ENCODE measurements at places on chromosomes 5 and 9.

DNA sequence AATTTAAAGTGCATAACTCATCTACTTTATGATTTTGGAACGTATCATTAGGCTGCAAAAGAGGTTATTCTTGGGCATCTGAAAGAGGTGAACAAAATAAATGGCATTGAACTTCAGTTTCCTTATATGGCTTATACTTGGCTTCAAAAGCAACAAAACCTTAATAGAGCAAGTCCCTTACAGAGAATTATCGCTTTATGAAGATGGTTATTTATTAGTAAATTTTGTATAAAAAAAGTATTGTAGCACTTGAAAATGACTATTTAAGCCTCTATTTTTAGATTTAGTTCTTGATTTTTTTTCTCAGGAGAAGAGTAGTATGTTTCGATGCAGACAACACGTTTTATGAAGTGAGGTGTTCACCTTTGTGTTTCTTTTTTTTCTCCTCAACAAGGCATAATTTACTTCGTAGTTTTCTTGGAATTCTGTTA is 2.0 kb downstream of the ERBIN start:
- no peak for DNase-seq

DNA sequence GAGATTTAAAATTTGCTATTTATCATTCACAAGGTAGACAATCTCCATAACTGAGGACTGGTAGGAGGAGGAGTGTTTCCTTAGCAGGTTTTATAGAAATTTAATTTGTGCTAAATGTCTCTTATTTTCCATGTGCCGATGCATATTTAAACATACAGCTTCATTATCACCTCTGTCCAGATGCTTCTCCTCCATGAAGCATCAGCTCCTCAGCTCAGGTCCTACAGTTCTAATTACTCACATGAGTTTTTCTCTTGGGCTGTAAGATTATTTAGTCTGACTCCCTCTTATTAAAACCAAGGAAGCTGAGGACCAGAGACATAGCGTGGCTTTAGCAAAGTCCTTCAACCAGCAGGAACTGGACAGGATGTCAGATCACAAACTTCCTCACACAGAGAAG is 300.2 kb upstream of the PANK3 start:
- DNase-seq = no peak

- DNase-seq = no peak
Measured at GRCh38 chr9:130212543-130213297, 40.5 kb downstream of the NCS1 start.

- no peak for DNase-seq
Measured at GRCh38 chr9:106314476-106314875, 548.5 kb upstream of the ZNF462 start.

DNA sequence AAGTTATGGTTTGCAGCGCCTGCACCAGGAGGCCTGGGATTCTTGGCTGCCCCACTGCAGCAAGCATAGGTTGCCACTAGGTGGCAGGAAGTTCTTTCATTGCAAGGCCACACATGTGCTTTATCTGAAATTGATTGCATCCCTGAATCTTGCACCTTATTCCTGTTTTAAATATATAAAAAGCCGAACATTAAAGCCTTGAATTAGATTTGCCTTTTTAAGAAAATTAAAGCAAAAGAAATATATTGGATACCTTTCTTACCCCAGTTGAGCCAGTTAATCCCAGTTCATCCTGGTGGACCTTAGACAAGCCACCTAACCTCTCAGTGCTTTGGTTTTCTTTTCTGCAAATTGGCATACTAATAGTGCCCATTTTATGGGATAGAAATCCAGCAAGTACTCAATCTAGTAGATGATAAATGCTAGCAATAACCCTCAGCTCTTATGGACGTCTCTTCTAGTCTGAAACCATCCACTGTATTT is 6.3 kb upstream of the TRMT10B start:
- peak; percentile 31 for DNase-seq

GRCh38 chr5:141077826-141078225 is 16.6 kb upstream of the PCDHB2 start:
- no peak for DNase-seq

DNA sequence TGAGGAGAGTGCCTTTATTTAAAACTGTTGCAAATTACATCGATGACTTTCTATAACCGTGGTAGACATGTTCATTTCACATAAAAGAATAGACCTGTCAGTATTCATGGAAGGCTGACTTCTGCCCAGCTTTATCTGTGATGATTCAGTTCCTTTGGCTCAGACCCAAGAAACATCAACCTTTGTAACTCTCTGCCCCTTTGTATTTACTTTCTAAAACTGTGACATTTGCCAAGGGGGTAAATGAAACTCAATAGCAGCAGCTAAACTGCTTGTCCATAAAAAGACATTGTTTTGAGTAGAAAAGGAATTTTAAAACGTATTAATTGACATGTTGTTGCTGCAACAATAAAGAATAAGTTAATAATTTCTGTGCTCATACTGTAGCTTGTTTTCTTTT is 137.8 kb upstream of the ANKH start:
- no peak for DNase-seq

GRCh38 chr5:124665625-124666024 is 80.8 kb downstream of the ZNF608 start:
- DNase-seq = no peak

DNA sequence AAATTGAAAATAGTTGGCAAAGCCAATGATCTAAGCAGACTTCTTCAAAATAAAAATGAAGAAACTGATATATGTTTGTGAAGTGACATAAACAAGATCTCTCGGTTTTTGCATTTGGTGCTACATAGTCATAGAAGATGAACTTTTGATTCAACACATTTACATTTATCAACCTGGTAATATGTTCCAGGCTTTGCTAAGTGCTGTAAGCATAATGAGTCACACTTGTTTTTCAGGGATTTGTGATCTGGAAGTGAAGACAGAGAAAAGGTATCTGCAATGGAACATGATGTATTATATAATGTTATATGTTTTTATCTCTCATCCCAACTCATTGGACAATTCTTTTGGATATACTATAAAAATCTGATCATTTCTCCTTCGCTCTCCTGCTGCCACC is 801.4 kb downstream of the BRINP1 start:
- DNase-seq = no peak

DNA sequence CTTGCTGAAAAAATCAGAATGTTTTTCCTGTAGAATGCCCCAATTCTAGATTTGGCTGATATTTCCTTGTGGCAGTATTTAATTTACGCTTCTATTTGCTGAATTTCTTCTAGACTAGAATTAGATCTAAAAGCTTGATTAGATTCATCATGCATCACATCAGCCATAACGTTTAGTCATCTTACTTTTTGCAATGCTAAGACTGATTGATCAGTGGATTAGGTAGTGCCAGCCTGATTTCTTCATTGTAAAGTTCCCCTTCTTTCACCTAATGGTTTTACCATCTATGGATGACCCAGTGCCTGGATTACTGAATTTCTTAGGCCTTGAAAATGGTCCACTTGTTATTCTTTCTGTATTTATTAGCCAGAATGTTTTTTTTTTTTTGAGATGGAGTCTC is 83.9 kb downstream of the PBX3 start:
- no peak for DNase-seq

GRCh38 chr9:5596173-5596572 is 32.7 kb upstream of the RIC1 start:
- DNase-seq = no peak

DNA sequence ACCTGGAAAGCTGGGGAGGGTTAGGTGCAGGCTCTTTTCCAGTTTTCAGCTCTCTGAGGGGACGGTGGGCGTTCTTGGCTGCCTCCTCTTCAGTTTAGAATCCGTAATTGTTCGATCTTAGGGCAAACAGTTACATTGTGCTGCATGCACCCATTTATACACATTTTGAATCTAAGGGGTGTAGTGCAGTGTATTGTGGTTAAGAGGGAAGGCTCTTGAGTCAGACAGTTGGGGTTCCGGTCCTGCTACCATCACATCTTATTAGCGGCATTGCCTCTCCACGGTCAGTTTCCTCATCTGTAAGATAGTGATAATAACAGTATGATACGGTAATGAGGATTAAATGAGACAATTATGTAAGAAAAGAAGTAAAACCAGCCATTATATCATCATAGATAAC is 625 bp downstream of the EXOSC2 start:
- DNase-seq = no peak

- no peak for DNase-seq
Measured at GRCh38 chr5:87183896-87184295, 83.8 kb upstream of the RASA1 start.

GRCh38 chr9:105673850-105674387 is 11.7 kb downstream of the TAL2 start:
- DNase-seq = no peak

DNA sequence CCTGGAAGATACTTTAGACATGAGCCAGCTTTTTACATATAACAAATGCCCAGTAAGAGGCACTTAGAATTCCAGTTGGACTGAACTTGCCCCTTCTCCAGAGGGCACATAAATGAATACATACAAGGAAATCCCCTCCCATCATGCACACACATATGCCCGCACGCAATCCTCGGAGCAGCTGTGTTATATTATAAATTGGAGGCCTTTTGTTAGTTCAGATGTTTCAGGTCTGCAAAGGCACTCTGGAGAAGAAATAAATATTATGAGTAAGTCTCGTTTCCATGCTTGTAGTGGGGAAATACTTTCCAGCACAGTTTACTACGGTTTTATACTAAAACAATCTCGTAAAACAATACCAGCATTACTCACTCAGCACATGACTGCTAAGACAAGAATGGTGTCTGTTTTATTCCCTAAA is 17.6 kb upstream of the MUSK start:
- DNase-seq = no peak

DNA sequence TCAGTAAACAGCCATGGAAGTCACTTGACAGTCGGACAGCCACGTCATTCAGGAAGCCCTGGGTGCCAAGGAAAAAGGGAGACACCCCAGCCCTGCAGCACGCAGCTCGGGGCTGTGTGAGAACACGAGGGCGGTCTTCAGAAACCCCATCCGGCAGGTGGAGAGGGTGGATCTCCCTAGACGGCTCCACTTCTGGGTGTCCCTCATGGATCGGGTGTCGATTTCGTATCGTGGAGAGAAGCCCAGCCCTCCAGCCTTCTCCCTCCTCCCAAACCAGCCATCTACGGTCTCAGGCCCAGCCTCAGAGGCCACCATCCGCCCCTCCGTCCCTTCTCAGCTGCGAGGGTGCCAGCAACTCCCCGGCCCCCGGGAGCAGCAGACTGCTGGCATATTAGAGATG is 65.5 kb upstream of the BARHL1 start:
- DNase-seq = no peak

- DNase-seq = no peak
Measured at GRCh38 chr9:81508476-81508875, 180.9 kb downstream of the TLE1 start.

- no peak for DNase-seq
Measured at GRCh38 chr9:15764131-15764530, 211.3 kb downstream of the CCDC171 start.

DNA sequence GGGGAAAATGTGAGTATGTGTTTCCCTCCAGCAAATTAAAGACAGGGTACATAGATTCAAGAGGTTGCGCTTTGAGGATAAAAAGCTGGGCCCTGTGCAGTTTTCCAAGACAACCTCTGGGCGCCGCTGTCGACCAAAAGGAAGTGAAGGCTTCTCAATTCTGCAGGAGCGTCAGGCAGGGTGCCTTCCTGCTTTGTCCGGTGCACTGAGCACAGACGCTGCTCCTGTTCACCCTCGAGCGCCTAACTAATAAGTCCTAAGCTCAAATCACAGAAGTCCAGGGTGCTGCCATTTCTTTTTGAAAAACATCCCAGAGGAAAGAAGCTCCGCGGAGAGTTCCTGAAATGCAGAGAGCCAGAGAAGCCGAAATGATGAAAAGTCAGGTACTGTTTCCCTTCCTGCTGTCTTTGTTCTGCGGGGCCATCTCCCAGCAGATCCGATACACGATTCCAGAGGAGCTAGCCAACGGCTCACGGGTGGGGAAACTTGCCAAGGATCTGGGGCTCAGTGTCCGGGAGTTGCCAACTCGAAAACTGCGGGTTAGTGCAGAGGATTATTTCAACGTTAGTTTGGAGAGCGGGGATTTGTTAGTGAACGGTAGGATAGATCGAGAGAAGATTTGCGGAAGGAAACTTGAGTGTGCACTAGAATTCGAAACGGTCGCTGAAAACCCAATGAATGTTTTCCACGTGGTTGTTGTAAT is at the start of gene PCDHGB1:
PCDHGB1 (plus strand) TSS at position 183 of the 703 bp plus-strand sequence; CDS start at position 345, 162 bp downstream.
- no peak for DNase-seq

DNA sequence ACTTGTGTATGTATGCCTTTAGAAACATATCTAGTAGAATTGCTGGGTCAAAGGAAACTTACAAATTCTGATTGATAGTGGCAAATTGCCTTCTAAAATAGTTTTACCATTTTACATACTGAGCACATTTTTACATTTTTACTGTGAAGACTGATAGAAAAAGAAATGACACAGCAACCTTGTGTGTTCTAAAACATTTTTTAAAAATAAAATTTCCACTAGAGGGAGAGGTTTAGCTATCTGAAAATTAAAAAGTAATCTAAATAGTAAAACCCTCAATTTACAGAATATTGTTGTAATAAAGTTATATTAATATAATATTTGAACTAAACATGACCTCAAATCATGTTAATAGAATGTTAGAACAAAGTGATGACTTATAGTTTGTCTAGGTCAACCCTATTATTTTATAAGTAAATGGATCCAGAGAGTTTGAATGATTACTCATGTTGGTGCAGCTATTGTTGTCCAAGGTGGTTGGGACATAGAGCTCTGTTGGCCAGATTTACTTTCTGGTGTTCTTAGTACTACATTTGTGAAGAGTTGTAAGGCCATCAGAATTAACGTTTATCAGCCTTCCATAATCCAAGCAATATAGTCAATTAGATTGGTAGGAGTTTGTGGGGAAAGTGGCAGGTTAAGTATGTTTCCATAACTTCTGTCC is 17.2 kb downstream of the CENPP start:
- no peak for DNase-seq

DNA sequence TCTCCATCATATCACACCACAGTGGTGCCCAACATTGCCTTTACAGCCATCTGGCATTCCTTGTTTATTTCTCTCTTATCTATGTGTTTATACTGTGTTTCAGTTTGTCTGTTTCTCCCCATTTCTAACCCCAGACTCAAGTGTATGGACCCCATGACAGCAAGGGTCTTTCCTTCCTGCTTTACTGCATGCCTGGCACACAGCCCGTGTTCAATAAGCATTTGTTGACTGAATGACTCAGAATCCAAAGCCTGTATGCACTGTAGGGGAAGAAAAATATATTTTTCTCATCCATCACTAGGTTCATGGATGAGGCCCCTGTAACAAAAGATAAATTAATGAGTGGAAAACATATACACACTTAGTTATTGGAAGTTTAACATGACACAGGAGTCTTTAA is 190.8 kb upstream of the SEMA6A start:
- no peak for DNase-seq

GRCh38 chr9:105932276-105932675 is 237.9 kb downstream of the TMEM38B start:
- no peak for DNase-seq

DNA sequence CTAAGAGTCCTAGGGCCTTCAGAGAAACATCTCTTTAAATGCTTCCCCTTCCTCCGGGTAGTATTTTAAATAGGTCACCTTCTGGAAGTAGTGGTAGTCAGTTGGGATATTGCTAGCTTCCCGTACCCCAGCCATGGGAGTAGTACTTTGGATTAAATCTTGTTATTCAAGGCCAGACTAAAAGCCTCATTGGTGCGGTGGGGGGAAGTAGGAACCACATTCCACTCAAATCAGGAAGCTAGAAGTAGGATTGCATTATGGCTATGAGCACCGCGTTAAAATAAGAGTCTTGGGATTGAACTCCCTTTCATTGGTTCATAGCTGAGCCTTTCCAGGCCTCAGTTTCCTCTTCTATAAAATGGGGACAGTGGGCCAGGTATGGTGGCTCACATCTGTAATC is 6.7 kb downstream of the KCNIP1 start:
- DNase-seq = no peak
